ENCODE measurements at places on chromosomes 3 and 15. TPM values are rescaled to one million over a fixed set of nuclear protein-coding genes. Genes with fewer than 3 reads are reported as not detected.

Gene FGF12
- 1.8 TPM for total RNA-seq

Gene DAZL
- not detected for total RNA-seq

Gene BCHE
- total RNA-seq: 1.4 TPM

Gene PTH1R
- total RNA-seq: 286 TPM

Gene IL17RE
- 8.5 TPM for total RNA-seq

Gene C3orf52
- total RNA-seq: 5.2 TPM

Gene SLC38A3
- total RNA-seq: 1.6 TPM

Gene ACOX2
- total RNA-seq: 18.6 TPM

Gene FSTL1
- total RNA-seq: 193 TPM

Gene CACNA2D3
- 11.2 TPM for total RNA-seq

Gene TRH
- not detected for total RNA-seq

Gene RASL12
- 7.6 TPM for total RNA-seq

Gene TMCO5A
- not detected for total RNA-seq

Gene DUOXA2
- not detected for total RNA-seq

Gene GXYLT2
- total RNA-seq: 3.8 TPM

Gene ONECUT1
- not detected for total RNA-seq

Gene GPR27
- 17.9 TPM for total RNA-seq

Gene SLC24A5
- not detected for total RNA-seq

Gene TASOR
- total RNA-seq: 60.9 TPM

Gene ZPLD1
- 1.2 TPM for total RNA-seq

Gene CADPS
- 0.98 TPM for total RNA-seq

Gene LRRN1
- total RNA-seq: 1.4 TPM

Gene RBPMS2
- 8.2 TPM for total RNA-seq

Gene CCDC54
- total RNA-seq: not detected

Gene IQCF5
- not detected for total RNA-seq

Gene DLL4
- 9.4 TPM for total RNA-seq

Gene PPM1L
- 13.8 TPM for total RNA-seq
